ENCODE measurements at places on chromosomes 11 and 22.

DNA sequence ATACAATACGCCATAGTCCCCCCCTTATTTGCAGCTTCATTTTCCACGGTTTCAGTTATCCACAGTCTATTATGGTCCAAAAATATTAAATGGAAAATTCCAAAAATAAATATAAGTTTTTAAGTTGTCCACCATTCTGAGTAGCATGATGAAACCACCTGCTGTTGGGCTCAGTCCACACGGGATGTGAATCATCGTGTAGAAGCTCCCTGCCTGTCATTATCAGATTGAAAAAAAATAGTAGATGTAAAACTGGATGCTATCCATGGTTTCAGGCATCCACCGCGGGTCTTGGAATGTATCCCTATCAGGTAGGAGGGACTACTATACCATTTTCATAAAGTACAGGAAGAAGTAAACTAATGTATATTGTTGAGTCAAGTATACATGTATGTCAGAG is 127.4 kb downstream of the TTC17 start:
- no peak for DNase-seq

DNA sequence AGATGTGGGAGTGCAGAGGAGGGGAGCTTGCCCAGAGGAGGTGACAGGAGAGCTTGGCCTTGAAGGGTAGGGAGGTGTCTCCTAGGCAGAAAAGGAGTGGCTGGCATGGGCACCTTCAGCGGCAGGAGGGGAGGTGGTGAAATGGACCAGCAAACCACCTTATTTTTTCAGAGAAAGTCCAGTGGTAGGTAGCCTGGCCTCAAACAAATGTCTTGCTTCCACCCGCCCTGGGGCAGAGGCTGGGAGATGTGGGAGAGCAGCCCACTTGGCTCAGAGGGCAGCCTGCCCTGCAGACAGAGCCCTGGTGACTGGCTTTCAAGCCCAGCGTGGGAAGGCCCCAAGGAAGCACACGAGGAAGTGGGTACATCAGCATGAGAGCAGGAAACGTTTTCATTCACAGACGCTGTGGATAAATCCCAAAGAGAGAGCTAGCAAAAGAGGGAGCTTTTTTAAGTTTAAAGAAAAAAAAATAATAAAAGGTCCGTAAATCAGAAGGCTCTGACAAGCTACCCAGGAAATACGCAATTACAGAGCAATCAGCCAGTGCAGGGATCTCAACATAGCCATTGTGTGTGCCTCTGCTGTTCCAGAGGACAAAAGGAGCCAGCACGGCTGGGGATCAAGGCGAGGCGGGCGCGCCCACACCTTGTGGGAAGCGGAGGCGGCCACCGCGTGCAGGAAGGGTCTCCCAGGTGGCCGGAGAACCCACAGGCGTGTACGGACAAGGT is 238.7 kb upstream of the PLET1 start:
- DNase-seq = no peak

DNA sequence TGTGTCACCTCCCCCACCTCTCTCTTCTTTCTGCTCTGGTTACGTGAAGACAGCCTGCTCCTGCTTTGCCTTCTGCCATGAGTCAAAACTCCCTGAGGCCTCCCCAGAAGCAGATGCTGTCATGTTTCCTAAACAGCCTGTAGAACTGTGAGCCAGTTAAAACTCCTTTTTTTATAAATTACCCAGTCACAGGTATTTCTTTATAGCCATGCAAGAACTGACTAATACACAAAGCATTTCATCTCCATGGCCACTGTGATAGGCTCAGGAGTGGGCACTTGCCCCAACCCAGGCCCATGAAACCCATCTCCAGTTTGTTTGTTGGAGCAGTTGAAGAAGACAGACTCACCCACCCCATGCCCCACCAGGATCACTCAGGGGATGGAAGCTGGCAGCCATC is 253.3 kb upstream of the ISX start:
- DNase-seq = no peak

- no peak for DNase-seq
Observed at GRCh38 chr22:33476716-33477115, 418.5 kb upstream of the SYN3 start.

DNA sequence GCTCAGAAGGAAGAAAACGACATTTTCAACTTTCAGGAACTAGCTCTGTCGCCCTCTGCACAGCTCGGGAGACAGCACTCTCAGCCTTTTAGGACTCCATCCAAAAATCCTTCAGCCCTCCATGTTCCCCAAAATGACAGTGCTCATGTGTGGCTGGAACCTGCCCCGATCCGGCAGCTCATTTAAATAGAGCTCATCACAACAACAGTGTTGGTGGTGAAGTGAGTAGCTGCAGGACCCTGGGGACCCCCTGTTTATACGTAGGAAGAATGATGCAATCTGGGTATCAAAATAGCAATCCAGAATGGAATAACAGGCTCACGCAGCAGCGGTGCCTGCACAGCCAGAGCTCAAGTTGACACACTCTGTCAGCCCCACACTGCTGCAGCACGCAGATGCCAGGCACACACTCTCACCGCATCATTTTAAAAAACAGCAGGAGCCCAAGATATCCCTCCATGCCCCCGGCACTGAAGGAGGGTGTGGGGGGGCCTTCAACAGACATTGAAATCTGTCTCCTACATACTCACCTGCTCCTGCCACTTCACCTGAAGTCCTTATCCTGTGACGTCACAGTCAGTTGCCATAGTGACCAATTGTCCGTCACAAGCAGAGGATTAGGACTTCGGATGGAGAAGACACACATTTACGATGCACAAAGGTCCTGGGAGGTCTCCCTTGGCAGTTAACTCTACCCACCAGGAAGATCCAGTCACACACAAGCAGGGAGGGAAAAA is 24.0 kb downstream of the TRIM66 start:
- peak; percentile 54 for DNase-seq

DNA sequence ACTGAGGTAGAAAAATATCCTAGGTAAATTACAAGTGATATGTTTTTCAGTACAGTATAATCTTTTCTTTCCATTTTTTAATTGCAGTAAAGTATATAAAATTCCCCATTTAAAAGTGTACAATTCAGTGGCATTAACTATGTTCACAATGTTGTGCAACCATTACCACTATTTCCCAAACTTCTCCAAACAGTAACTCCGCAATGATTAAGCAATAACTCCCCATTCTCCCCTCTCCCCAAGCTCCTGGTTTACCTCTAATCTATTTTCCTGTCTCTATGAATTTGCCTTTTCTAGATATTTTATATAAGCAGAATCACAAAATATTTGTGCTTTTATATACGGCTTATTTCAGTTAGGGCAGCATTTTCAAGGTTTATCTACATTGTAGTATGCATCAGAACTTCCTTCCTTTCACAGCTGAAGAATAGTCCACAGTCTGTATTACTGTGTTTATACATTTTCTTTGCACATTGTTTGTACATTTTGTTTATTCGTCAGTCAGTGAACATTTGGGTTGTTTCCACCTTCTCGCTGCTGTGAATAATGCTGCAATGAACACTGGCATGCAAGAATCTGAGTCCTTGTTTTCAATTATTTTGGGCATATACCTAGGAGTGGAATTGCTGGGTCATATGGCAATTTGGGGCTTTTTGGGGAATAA is 110.7 kb downstream of the RPL27A start:
- no peak for DNase-seq

- DNase-seq = no peak
Observed at GRCh38 chr11:34825670-34826383, 90.4 kb downstream of the APIP start.
